ENCODE measurements at places on chromosomes 1 and 21.

DNA sequence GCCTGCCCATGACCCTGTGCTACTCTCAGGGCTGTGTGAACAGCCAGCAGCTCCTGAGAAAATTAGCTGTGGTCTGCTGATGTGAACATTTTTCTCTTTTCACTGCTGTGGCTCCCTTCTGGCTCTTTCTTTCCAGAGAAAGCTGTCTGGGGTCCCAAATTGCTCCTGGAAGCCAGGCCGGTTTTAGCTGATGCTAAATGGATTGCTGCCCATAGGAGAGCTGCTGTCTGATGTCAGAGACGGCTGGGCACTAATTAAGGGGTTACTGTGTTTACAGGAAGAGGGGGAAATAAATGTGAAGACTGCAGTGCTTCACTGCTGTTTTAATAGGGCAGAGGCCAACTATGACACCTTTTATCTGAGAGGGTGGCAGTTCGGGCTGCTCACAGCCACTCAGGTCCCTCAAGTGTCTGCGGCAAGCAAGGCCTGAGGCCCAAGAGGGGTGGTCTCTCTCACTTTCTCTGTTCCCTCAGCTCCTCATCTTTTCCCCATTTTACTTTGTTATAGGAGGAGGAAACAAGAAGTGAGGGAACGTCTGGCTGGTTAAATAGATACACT lies 106.0 kb upstream of the GNG12 start:
- no peak for DNase-seq

- no peak for DNase-seq
Measured at GRCh38 chr1:216221260-216221700, 202.0 kb downstream of the USH2A start.

- no peak for DNase-seq
Measured at GRCh38 chr21:32193098-32193465, 85.8 kb downstream of the MIS18A start.

DNA sequence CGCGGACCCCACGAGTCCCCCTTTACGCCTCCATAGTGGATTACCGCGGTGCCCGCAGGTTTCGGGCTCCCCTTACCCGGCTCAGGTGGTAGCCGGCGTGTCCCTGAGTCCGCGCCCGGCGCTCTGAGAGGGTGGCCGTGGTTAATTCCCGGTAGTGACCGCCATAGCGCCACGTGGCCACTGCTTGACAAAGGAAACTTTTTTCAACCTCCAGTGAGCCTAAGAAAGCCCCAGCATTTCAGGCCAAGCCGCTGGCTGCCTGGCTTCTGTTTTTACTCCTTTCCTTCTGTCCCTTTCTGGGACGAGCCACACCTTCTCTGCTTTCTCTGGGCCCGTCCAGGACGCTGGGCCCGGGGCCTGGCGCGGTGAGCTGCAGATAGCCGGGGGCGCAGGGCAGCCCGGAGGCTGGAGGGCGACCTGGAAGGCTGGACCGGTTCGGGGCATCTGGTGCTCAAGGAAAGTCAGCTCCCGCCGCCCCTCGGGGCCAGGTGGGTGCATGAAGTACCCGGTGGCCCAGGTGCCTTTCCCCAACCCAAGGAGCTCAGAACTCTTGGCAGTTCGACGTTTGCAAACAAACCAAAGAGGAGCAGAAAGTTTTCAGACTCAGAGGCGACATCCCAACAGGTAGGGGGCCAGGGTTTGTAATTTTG lies 540 bp upstream of the C1orf198 start:
- DNase-seq: peak; percentile 45

- DNase-seq: no peak
Measured at GRCh38 chr1:5998051-5998905, 6.1 kb upstream of the NPHP4 start.

DNA sequence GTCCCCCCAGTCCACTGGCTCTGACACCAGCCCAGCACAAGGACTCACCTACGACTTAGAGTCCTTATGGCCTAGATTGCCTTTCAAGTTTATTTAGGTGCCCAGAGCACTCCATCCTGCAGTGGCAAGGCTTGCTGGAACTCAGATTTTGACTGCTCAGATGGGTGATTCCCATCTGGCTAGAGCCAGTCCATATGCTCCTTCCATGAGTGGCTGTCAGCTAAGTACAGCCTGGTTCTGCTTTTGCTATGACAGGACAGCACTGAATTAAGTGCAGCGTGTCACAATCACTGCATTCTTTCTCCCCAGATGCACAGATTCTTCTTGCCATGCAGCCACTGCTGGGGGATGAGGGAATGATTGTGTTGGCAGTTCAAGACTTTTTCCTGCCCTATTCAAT lies 43.8 kb downstream of the GPR52 start:
- DNase-seq: no peak

- DNase-seq: no peak
Measured at GRCh38 chr1:11690397-11691301, 861 bp upstream of the DRAXIN start.

GRCh38 chr1:210949039-210949438 lies 184.9 kb downstream of the KCNH1 start:
- DNase-seq: no peak

DNA sequence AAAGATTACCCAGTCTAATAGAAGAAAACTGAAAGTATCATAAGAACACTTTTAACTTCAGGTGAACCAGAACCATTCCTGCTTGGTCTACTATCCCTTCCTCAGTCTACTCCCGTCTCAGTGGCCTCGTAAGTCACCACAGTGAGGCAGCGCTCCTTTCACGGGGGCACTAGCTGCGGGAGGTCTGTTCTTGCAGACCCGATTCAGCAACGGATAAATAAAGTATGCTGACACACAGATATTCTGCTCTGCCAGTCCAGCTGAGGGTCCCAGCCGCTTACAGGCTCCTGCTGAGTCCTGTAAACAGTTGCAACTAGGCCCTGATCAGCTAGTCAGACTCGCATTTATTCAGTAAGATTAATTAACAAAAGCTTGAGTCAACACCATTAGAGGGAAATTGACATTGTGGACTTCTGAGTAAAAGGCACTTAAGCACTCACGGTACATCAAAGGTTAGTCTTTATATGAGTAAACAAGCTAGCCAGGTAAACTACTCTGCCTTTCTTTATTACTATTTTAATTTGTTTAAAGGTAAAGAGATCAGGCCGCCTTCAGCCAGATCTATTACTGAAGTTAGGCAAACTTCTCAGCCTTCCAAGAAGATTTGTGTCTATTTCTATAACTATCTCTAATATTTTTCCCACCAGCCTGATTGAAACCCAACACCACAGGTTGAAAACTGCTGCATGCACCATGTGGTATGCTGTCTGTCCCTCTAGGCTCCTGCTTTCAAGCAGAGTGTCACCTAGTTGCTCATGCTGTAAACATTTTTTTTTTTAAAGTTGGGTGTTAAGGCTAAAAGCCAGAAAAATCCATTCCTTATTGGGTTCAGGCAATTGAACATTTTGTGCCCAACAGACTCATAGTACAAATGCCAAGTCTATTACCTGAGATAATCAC lies 87.7 kb downstream of the INTS7 start:
- DNase-seq: no peak

- DNase-seq: no peak
Measured at GRCh38 chr1:69836971-69837636, 269.4 kb downstream of the LRRC7 start.

GRCh38 chr1:19255288-19255687 lies 3.7 kb downstream of the MRTO4 start:
- DNase-seq: no peak

- no peak for DNase-seq
Measured at GRCh38 chr1:233293556-233294446, 1.7 kb downstream of the PCNX2 start.

- DNase-seq: no peak
Measured at GRCh38 chr1:48726557-48727215, 50.0 kb downstream of the BEND5 start.

DNA sequence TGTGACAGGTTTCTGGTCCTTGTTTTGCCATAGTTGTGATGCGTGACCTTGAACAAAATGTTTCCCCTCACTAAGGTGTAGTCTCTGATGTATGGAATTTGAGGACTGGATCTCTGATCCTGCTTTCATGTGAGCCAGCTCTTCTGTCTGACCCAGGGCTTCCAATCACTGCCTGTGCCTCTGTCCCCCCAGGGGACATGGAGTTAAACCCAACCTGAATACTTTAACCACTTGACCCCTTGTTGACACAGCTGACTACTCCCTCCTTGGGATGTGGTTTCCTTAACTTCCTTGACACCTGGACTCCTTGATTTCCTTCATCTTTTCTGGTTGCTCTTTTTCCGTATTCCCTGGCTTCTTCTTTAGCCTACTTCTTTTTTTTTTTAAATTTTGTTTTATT lies 36.0 kb upstream of the SSBP3 start:
- no peak for DNase-seq

DNA sequence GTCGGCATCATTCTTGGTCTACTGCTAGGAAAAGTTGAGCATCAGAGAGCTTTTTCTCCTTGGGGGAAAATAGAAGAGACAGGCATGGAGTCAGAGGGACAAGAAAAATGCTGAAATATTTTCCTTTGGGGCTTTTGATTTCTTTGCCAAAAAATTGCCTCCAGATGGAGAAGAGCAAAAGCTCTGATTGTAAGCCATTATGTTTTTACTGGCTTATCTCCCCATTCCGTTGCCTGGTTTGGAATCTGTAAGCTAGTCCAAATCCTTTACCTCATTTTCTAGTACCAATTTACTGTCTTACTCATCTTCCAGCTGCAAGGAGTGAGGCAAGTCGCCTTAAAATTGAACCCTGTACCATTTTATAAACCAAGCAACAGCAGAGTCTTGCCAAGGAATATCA lies 23.3 kb upstream of the NBL1 start:
- DNase-seq: no peak

GRCh38 chr1:42730988-42731387 lies 9.0 kb downstream of the CLDN19 start:
- DNase-seq: peak; percentile 70

DNA sequence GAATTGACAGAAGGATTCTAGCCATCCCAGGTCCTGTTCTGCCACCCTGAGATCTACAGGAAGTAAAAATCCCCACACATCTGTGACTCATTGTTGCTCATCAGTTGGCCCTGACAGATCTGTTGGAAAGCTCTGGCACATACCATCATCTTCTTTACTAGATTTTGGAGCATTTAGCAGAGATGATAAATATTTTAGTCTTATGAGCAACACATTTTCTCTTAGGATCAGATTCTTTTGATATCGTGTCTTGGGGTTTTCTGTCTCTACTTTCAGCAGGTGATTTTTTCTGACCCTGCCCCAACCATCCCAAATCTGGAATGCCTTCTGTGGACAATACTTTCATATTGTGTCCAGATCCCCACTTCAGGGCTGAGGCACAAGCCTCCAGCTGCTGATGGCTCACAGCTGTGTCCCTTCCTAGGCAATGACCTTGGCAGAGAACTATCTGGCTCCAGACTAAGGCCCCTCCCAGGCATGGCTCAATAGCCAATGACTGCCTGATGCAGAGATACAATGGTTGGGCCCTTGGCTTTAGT lies 102.8 kb downstream of the GDAP2 start:
- DNase-seq: no peak

DNA sequence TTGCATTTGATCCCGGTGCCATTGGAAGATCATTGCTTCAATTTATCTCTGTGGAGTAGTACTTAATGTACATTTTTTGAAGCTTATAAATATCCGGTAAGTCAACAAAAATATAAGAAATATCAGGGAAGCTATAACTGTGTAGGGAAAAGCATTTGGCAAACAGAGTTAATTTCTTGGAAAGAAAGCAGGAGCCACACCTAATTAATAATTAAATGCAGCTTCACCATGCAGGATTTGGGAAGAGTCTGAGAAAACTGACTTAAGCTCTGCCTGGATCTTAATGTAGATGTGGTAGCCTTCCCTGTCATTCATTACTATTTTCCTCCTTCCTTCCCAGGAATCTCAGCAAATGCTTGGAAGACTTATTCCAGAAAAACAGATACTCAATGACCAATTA lies 134.5 kb downstream of the ATP5PO start:
- no peak for DNase-seq

GRCh38 chr1:4510276-4510691 lies 144.1 kb upstream of the AJAP1 start:
- DNase-seq: no peak

DNA sequence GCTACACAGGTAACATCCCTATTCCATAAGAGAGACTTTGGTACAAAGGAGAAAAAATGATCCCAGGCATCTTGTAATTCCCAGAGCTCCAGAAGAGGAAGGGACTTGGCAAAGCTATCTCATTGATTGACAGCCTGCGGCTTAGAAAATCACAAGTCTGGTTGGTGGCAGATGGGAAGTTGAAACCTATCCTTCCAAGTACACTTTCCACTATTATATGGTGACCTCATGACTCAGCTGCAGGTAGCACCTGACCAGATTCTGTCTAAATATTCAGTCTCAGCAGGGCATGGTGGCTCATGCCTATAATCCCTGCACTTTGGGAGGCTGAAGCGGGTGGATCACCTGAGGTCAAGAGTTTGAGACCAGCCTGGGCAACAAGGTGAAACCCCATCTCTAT lies 89.9 kb downstream of the TIAM1 start:
- no peak for DNase-seq

GRCh38 chr21:43362321-43362791 lies 64.6 kb downstream of the SIK1 start:
- peak; percentile 70 for DNase-seq

DNA sequence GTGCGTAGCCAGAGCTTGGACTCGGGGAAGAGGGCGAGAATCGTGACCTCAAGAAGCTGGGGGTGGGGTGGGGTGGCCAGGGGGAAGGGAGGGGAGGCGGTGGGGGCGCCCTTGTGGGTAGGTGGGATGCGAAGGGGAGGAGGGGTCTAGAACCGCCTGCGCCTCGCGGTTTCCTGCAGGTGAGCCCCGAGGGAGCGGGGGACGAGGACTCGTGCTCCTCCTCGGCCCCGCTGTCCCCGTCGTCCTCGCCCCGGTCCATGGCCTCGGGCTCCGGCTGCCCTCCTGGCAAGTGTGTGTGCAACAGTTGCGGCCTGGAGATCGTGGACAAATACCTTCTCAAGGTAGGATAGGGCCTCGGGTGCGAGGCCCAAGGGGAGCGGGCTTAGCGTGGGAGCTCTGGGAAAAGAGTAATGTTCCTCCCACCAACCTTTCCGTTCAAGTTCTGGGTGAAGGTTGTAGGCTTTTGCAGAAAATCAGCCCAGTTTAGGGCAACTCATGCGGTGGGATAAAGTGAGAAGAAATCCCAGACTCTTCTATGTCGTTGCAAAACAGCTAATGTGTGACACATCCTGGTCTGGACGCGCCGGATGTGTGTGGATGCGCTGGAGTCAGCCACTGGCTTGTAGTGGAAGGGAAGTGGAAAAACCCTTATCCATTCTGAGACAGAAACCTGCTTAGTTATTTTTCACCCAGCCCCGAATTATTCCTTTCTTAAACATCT lies 2.9 kb downstream of the LHX8 start:
- no peak for DNase-seq

- no peak for DNase-seq
Measured at GRCh38 chr1:27861436-27861835, 10.9 kb upstream of the THEMIS2 start.
